Stimulated activated CD4-positive, alpha-beta T cell treated with anti-CD3 and anti-CD28 coated beads, Interleukin-4, amount 100 ng/mL, for 24 hours (primary cell): ENCODE measurements at places on chromosomes 11 and 22.

- no peak for DNase-seq
Observed at GRCh38 chr11:90911192-90911591, 688.3 kb upstream of the CHORDC1 start.

GRCh38 chr22:26484360-26484706, 656 bp downstream of the SRRD start:
- peak; percentile 17 for DNase-seq

DNA sequence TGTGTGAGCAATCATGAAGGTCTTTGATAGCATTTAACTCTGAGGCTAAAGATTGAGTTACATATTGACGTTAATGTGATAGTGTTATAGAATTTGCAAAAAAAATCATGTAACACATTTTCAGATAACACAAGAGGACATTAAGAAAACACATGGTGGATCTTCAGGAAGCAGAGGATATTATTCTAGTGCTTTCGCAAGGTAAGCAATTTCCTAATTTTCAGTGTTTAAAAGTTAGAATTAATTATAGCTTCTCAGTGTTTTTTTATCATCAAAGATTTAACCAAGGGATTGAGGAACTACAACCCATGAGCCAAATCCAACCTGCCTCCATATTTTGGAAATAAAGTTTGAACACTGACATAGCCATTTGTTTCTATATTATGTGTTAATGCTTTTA, 78.5 kb downstream of the DKK3 start:
- no peak for DNase-seq

DNA sequence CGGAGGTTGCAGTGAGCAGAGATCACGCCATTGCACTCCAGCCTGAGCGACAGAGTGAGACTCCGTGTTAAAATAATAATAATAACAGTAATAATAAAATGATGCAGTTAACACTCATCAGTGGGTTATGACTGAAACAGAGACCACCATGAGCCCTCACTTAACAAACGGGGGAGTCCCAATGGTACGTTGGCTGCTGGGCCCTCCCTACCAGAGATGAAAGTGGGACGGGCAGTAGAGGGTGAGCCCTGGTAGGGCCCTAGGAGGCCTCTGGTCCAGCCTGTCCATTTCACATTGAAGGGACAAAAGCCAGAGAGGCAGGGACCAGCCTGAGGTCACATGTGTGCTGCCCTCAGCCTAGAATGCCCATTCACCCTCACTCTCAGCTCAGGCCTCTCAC, 13.7 kb upstream of the KIAA0930 start:
- no peak for DNase-seq

- no peak for DNase-seq
Observed at GRCh38 chr11:75184051-75184450, 33.1 kb downstream of the SLCO2B1 start.
